Adipocyte (in vitro differentiated cells): ENCODE measurements at places on chromosomes 13 and 19.

- DNase-seq: no peak
Measured at GRCh38 chr13:40388617-40389016, 277.8 kb downstream of the FOXO1 start.

DNA sequence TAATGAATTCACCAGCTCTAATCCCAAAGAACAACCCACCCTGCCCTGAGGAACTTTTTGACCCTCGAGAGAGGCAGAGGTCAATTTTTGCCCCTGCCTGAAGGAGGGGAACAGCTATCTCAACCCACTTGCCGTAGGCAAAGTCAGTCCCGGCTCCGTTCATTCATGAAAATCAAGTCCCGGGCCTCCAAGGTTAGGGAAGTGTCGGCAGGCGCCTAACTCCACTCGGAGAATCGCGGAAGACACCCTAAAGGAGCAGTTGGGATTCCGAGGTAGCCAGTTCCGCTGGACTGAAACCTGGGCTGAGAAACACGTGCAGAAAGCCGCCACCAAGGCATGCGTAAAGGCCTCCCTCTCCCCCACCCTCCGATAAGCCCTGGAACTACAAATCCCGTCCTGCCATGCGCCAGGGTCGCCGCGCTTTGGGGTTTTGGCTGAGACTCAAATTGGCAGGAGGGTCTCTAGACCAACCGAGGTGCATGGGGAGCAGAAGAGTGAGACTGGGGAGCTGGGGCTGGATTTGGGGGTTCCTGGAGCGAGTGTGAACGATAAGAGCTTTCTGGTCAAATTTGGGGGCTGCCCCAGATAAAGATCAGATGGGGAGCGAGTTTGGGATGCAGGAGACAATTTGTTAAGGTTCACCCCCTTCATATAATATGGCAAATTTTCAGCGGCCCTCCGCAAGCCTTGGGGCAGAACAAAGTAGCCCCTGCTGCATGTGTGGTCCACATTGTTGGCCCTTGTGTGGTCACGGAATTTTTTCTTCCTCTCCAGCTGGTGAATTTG is at the start of gene TNPO2:
Gene TNPO2, minus strand, starts transcription at position 292 of the 786 bp plus-strand sequence. CDS start 2,955 bp downstream, outside the sequence.
- peak; percentile 70 for DNase-seq

GRCh38 chr19:33797802-33798671 is 1.4 kb downstream of the KCTD15 start:
- DNase-seq: peak; percentile 71

GRCh38 chr13:52743988-52744387 is 4.4 kb upstream of the CNMD start:
- no peak for DNase-seq

GRCh38 chr13:111459803-111460547 is 139.5 kb downstream of the TEX29 start:
- no peak for DNase-seq

DNA sequence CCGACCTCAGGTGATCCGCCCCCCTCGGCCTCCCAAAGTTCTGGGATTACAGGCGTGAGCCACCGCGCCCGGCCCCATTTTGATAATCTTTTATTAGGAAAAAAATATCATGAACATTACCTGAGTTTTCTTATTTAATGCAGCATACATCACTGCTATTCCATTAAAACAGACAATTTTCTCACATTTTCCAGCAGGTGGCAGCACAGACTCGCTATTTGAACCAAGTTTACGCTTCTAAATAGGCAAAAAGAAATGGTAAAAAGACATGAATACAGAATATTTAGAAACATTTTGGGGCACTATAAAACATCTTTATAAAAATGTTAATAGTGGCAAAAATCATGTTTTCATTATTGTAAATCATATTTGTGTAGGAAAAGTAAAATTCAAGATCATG is 903.1 kb downstream of the SLITRK6 start:
- peak; percentile 82 for DNase-seq

DNA sequence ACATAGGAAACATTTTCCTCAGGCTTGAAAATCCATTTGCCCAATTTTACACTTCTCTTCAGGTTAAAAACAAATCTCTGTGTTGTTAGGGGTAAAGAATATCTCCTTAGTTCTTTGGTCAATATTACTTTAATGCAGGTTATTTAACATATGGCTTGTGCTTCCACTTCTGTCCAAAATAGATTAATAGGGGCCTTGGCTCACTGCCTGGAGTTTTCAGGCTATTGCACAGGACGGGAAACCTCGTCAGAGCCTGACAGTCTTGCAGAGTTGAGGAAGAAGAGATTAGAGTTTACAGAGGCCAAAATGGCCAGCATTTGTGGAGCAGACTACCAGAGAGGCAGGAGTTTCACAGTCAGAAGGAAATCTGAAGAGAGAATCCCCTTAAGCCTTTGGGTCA is 863.9 kb upstream of the GPC6 start:
- no peak for DNase-seq

GRCh38 chr19:32040236-32040635 is 305.2 kb upstream of the ZNF507 start:
- DNase-seq: no peak

DNA sequence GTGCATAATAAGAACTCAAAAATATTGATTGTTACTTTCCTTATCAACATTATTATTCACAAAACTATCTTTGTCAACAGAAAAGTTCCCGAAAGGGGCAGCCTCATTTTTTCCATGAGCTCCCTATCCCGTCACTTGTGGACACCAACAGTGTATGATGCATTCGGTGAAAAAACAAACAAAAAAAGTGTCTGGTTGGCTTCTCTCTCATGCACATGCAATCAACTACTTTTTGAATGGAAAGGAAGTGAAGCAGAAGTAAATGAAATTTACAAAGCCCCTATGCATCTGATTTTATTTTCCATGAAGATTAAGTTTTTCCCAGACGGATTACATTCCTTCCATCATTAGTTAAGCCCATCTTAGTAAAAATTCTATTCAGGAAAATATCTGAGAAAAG is 526.9 kb downstream of the RFC3 start:
- DNase-seq: no peak

GRCh38 chr13:83943530-83944279 is 61.4 kb upstream of the SLITRK1 start:
- DNase-seq: no peak

- no peak for DNase-seq
Measured at GRCh38 chr19:36169084-36169760, 17.0 kb upstream of the COX7A1 start.

DNA sequence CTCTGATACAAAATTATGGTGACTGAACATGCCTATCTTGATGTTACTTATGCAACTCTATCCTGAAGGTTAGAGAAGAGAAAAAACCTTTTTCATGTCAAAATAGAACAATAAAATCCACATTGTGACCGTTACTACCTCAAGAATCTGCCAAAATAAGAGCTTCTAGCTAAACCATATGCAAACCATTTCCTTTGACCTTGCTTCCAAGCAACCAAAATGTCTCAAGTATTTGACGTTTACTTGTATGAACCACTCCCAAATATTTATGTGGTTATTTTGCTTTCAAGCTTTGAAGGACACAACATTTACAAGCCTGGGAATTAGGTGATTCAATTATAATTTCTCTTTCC is 13.9 kb downstream of the FOXO1 start:
- no peak for DNase-seq

DNA sequence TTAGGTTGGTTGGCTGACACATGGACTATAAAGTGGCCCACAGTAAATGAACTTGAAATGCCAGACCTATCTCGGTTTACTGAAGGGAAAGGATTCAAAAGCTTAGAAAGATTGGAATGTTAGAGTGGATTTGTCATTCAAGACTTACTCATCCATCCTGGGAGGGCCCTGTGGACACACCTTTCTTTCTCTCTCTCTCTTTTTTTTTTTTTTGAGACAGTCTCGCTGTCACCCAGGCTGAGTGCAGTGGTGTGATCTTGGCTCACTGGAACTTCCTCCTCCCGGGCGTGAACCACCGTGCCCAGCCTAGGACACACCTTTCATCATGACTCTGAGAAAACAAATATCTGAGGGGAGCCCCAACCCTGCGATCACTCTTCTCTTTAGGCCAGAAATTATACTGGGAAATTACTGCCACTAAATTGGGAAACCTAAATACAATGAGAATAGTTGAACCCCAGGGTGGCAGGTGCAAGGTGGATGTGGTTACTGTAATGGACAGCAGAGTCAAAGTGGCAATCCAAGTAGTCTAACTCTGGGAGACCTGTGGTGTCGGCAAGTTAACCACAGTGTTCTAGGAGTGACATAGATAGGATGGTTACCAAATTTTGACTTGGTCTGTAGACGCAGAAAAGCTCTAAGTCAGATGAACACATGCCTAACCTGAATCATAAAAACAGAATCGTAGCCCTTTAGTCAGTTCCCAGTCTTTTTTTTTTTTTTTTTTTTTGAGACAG is 47.1 kb upstream of the ZMYM5 start:
- peak; percentile 2 for DNase-seq

- DNase-seq: no peak
Measured at GRCh38 chr13:25910991-25911419, 140.8 kb downstream of the SHISA2 start.

DNA sequence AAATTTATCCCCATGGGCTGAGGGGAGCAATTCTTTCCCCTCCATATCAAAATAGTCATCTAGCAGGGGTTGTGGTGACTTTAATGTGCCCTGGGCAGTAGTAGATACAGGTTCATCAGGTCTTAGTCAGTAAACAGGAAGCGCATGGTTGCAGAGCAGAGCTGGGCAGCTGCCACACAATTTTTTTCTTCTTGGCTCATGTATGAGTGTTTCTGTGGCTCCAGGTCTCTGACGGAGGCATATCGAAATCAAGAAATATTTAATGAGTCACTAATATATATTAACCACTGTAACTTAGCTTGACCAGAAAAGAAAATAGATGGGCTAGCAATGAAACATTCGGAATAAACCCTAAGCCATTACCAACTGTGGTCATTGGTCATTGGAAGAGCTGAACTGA is 68.4 kb upstream of the UBL3 start:
- DNase-seq: peak; percentile 30

GRCh38 chr13:37539170-37539569 is 59.4 kb downstream of the POSTN start:
- DNase-seq: no peak

DNA sequence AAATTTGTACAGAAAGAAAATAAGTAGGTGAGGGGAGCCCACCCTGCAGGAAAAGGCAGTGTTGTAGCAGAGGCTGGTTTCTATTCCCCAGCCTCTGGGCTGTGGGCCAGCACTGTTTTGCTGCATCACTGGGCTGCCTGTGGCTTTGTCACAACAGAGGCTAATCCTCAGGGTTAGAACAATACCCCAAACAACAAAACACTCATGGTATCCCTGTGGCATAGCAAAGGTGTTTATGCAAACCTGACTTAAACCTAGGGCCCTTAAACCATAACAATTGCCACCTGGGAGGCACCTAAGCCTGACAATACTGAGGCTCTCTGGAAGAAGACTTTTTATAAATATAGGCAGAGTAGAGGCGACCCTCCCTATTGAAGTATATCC is 314.7 kb downstream of the OLFM4 start:
- DNase-seq: no peak

DNA sequence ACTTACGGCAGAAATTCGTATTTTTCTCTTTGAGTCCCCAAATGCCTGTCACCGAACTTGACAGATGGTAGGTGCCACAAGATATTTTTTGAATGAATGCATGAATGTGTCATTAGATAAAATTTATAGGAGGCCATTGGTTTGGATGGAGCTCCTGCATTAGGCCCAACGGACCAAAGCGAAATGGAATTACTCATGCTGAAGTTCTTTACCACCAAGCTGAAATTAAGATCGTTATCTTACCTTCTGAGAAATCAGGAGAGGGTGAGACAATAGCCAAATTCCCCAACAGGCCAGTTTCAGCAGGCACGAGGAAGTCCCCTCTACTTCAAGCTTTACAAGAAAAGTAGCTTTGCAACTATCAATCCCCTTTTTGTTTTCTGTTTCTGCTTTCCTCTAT is 452.5 kb upstream of the ARGLU1 start:
- DNase-seq: no peak

DNA sequence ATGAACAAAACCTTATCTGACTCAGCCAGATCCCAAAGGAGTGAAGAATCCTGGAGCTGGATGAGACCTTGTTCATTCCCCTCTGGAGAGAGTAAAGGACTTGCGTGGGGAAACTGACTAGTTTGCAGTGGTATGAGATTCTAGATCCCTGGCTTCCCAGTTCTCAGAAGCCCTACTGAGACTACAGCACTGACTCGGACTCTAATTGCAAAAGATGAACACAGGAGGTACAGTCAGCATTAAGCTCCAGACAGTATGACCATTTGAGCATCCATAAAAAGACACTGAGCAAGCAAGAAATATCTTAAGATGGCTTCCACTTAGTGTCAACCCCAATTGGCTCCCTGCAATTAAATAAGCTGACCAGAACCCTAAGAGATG is 6.8 kb downstream of the ZC3H4 start:
- peak; percentile 41 for DNase-seq

GRCh38 chr19:53849237-53849676 is 18.4 kb upstream of the MYADM start:
- peak; percentile 29 for DNase-seq

DNA sequence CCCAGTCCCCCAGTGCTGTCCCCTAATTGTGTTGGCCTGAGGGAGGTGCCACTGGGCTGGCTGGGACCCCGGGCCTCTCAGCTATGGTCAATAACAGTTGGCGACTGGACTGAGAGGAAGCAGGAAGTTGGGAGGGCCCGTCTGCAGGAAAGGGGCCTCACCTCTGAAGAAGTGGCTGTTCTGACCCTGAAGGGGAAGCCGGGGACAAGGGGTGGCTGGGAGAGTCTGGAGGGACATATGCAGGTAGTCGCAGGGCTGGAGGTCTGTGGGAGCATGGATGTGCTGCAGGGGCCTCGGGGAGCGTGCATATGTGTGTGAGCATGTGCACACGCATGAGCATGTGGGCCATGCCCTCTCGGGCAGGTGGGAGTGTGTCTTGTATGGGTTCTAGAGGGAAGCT is 5.9 kb downstream of the PKN1 start:
- no peak for DNase-seq

DNA sequence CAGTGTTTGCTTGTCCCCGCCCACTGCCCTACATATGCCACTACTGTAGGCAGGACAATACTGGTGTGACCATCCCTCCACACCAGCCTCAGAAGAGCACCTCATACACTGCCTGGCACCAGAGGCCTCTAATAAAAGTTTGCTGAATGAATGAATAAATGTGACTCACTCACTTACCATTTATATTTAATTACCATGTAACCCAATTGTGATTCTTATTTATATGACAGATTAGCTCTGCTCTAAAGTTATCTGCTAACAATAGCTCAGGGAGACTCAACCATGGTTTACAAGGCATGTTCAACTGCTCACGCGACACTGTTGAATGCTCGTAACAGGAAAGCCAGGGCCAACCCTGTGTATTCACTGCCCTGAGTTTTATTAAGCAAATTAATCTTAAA is 66.0 kb upstream of the DOCK9 start:
- DNase-seq: no peak

- DNase-seq: no peak
Measured at GRCh38 chr19:42473686-42474085, 30.9 kb upstream of the CXCL17 start.

DNA sequence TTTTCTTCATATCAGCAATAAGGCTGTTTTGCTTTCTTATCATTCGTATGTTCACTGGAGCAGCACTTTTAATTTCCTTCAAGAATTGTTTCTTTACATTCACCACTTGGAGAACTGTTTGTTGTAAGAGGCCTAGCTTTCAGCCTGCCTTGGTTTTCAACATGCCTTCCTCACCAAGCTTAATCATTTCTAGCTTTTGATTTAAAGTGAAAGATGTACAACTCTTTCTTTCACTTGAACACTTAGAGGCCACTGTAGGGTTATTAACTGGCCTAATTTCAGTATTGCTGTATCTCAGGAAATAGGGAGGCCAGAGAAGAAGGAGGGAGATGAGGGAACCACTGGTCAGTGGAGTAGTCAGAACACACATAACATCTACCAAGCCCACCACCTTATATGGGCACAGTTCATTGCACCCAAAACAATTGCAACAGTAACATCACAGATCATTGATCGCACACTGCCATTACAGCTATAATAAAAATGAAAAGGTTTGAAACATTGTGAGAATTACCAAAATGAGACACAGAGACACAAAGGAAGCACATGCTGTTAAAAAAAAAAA is 181.4 kb upstream of the TUBA3C start:
- no peak for DNase-seq
